Ammon's horn (tissue), 1 donor: ENCODE measurements at places on chromosomes 3 and 15.

DNA sequence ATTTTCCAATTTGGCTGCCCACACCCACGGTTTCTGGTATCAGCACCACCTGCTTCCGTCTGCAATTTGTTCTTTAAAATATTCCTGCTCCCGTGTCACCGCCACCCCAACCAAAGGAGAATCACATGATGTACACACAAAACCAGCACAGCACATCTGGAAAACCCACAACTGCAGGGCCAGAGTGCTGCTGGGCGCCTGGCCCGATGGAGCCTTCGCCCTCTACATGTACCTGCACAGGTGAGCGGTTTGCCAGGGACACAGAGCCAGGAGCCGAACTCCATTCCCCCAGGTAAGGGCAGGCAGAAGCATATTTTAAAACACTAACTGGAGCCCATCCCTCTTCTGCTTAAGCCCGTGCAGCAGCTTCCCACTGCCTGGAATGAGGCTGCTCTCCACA lies 75.6 kb downstream of the ADAMTS17 start:
- no peak for DNase-seq

GRCh38 chr3:11392014-11392859 lies 120.0 kb downstream of the ATG7 start:
- DNase-seq: no peak

GRCh38 chr15:64067564-64068030 lies 21.3 kb upstream of the DAPK2 start:
- peak; percentile 73 for DNase-seq

- DNase-seq: no peak
Measured at GRCh38 chr3:123605789-123606234, 21.0 kb upstream of the HACD2 start.

GRCh38 chr3:173876476-173876875 lies 478.9 kb downstream of the NLGN1 start:
- DNase-seq: no peak

- DNase-seq: no peak
Measured at GRCh38 chr15:36877294-36877693, 223.1 kb downstream of the MEIS2 start.

GRCh38 chr3:42061713-42062380 lies 29.3 kb upstream of the TRAK1 start:
- DNase-seq: no peak

- DNase-seq: no peak
Measured at GRCh38 chr3:146200461-146201220, 39.7 kb upstream of the PLOD2 start.

- no peak for DNase-seq
Measured at GRCh38 chr15:65079580-65079979, 3.0 kb downstream of the KBTBD13 start.

DNA sequence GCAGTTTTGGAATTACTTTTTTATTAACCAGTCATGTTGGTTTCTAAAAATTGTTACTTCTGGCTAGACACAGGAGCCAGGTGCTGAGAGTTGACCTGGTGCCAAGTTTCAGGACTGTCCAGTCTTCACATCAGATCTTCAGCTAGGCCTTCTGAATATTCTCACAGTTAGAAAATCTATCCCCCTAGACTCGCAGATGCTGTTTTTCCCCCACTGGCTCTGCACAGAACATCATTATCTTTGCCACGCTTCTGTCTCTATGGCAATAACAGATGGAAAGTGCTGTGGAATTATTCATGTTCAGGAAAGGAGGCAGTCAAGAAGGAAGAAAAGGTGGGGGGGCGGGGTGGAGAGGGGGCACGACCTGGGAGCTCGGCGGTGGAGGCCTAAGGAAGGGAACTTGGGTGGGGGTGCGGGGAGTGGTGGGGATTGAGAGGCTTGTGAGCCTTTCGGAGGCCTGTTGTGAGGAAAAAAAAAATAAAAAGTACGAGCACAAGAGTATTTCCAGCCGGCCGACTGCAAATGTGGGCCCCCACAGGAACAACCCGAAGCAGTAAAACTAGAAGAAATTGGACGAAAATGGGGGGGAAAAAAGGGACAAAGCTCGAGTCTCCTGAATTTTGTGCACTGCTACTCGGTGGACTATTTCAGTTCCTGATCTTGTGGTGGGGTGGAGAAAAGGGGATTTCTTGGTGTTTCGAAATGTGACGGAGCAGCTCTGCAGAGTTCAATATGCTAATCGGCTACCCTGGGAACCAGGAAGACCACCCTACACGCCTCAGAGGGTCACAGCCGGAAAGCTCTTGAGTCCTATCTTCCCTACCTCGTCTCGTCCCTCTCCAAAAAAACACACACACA lies 1.5 kb upstream of the SKIL start:
- DNase-seq: peak; percentile 58

- DNase-seq: no peak
Measured at GRCh38 chr3:40753291-40753770, 228.6 kb downstream of the ZNF621 start.

DNA sequence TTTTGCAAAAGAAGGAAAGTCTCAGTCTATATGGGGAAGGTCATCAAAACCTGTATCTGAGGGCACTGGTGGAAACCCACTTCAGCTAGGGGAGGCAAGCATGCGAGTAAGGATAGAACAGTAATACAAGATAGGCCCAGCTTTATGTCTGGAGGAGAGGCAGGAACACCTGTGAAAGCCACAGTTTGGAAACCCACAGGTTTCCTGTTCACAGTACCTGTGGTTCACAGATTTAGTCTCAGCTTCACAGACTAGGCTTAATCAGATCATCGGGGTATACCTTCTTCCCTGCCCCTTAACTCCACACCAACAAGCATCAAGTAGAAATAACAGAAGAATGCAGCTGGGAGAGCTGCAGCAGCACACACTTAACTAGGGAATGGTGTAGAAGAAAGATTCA lies 36.2 kb downstream of the C2CD4B start:
- DNase-seq: no peak

GRCh38 chr3:161409858-161410257 lies 38.5 kb upstream of the SPTSSB start:
- DNase-seq: no peak

- DNase-seq: peak; percentile 16
Measured at GRCh38 chr3:140399871-140400270, 278.0 kb upstream of the TRIM42 start.

DNA sequence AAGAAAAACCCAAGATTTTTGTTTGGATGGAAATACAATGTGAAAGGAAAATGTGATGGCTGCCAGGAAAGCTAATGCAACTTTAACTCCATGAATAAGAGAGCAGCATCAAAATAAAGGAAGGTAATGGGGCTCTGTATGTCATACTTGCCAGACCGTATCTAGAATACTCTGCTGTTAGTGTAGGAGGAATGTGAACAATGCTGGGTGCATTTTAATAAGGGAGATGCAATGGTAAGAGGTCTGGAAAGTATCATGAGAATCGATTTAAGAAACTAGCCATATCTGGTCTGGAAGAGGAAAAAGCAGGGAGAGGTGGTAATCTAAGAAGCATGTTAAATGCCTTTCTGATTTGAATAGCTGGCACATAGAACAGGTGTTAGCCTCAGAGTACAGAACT lies 239.6 kb downstream of the GBE1 start:
- DNase-seq: no peak

GRCh38 chr3:106688464-106688863 lies 688.8 kb upstream of the CCDC54 start:
- no peak for DNase-seq

- peak; percentile 84 for DNase-seq
Measured at GRCh38 chr15:74635228-74635627, 19.6 kb downstream of the CLK3 start.
